ENCODE measurements at places on chromosomes 5 and 9. TPM values are rescaled to one million over a fixed set of nuclear protein-coding genes. Genes with fewer than 3 reads are reported as not detected.

The SLC26A2 gene
- 17.8 TPM for total RNA-seq

The EXD3 gene
- 8.3 TPM for total RNA-seq

The F12 gene
- total RNA-seq, result 3.0 TPM

The SMIM15 gene
- total RNA-seq, result 23.1 TPM

The CERT1 gene
- total RNA-seq, result 36.2 TPM

The GPX8 gene
- total RNA-seq, result 30.9 TPM

All from omental fat pad (tissue), 4 donors.